Activated T-helper 1 cell treated with anti-CD3 and anti-CD28 coated beads, Interleukin-2, amount 50 U/mL, for 16 hours (primary cell): ENCODE measurements at places on chromosomes 11 and 22.

DNA sequence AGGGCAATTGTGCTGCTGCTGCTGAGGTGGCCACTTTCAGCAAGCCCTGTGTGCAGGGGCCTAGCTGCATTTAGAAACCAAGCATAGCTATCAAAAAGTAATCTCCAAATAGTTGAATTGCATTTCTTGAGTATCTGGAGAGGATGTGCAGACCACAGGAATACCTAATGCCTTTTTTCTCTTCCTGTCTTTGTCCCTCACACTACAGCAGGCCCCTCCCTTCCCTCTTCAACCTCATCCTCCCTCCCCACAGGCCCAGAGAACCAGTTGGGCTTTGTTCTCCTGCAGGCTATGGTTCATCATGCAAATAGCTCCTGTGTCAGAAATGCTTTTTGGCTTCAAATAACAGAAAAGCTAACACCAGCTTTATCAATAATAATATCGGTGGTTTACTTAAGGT, 47.7 kb downstream of the DKK3 start:
- no peak for DNase-seq

DNA sequence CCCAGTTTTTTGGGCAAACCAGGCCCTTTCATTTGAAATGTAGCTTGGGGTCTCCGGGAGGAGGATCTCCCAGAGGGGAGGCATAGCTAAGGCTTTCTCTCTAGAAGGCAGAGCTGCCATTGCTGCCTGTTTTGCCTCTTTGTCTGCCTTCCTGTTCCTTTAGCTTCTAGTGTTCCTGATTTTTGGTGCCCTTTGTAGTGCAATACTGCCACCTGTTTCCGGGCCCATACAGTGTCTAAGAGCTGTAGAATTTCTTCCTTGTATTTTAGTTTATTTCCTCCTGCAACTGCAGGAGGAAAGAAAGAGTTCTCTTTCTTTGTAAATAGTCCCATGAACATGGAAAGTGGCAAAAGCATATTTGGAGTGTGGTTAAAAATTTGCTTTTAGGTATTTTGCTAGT, 19.3 kb upstream of the GLYATL1 start:
- no peak for DNase-seq

GRCh38 chr11:121212536-121213361, 79.8 kb upstream of the SC5D start:
- DNase-seq = no peak

DNA sequence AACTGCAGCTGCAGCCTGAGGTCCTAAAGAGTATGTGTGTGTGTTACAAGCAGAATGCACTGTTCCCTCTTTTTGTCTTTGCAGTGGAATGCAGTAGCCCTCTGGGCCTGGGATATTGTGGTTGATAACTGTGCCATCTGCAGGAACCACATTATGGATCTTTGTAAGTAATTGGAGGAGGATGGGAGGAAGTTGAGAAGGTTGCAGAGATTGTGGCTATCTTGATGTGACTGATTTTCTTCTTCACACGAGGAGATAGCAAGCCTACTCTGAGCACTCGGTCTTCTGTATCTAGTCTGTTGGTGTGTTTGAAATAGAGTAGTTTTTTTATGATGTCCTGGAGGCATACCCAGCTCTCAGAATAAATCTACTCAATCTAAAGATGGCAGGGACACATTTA, 2.3 kb downstream of the RBX1 start:
- no peak for DNase-seq

GRCh38 chr11:23961503-23962338, 535.1 kb upstream of the LUZP2 start:
- DNase-seq = no peak

- DNase-seq = no peak
These were observed 1432.6 kb upstream of the TENM4 start for GRCh38 chr11:80873310-80873999.

- DNase-seq = no peak
These were observed 331.8 kb upstream of the MPPED2 start for GRCh38 chr11:30917859-30918478.

- no peak for DNase-seq
These were observed 2.5 kb upstream of the POLD4 start for GRCh38 chr11:67355794-67356386.

DNA sequence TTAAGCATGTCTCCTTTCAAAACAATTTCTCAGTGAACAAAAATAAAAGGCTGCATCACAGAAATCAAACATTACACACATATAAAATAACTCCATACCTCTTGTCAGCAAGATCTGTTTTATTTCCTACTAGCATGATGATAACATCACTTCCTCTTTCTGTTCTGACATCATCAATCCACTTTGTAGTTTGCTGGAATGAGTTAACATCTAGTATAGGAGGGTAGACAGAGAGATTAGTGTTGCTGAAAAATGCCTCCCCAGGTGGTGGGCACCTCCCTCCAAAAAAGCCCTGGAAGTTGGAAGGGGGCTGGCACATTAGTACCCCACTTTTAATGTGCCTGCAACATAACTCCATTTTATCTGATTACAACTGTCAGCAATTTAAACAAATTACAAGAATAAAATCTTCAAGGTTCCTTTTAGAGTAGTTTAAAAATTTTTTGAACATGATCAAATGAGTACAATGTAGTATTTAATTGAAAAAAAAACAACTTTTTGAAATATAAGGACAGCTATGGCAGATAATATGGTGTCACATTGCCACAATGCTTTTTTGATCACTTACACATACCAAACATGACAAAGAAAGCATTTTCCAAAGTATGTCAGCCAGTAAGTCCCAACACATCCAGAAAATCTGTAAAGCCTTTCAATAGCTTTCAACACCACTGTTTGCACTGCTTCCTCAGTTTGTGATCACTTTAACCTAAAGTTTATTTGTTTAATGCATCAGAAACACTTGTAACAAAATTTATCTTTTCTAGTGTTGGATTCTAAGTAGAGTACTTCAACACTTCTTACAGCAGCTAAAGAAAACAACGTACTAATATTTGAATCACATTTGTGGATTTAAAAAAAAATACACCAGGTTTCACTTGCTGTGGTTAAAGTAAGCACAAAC, 44.5 kb downstream of the RAB6A start:
- DNase-seq = no peak

GRCh38 chr22:28108851-28109250, 189.8 kb upstream of the PITPNB start:
- no peak for DNase-seq

DNA sequence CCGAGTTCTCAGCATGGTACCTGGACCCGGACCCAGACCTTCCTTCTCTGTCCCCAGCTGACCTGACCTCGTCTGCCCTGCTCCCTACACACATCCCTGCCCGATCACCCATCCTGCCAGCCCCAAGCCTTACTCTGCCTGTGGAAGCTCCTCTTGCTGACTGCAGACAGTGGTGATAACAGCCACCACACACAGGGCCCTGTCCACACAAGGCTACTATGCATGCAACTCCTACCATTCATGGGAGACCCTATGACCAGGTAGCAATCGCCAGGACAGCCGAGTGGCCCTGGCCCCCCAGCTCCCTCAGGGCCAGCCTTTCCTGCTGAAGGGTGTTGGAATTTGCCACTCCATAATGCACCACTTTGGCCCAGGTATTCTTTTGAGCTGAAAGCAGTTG, 233.6 kb downstream of the BRD1 start:
- no peak for DNase-seq

GRCh38 chr11:21622995-21623394, 569.9 kb upstream of the ANO5 start:
- DNase-seq = no peak

GRCh38 chr11:125165111-125165842, 726 bp downstream of the PKNOX2 start:
- DNase-seq = no peak

- no peak for DNase-seq
These were observed 23.8 kb downstream of the SHISAL1 start for GRCh38 chr22:44288913-44289312.

GRCh38 chr11:35277827-35278226, 138.9 kb downstream of the CD44 start:
- no peak for DNase-seq

- DNase-seq = no peak
These were observed 147.1 kb upstream of the SESN3 start for GRCh38 chr11:95378111-95378510.

DNA sequence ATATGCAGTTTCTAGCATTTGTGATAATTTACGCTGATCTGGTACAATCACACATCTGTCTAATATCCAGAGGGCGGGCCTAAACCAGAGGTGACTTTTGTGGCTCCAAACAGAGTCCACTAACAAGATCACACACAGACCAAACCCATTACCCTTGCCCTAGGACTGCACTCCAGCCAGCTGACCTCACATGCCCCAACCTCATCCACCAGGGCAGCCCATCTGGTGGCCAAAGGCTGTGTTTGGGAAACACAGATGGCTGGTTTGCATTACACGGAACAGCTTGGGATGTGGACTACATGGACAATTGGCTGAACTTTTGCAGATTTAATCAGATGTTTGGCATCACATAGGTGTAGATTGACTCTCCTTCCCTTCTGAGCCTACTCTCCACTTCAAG, 228.2 kb downstream of the GRIK4 start:
- no peak for DNase-seq

- no peak for DNase-seq
These were observed 5.1 kb upstream of the CLPB start for GRCh38 chr11:72439455-72439854.

DNA sequence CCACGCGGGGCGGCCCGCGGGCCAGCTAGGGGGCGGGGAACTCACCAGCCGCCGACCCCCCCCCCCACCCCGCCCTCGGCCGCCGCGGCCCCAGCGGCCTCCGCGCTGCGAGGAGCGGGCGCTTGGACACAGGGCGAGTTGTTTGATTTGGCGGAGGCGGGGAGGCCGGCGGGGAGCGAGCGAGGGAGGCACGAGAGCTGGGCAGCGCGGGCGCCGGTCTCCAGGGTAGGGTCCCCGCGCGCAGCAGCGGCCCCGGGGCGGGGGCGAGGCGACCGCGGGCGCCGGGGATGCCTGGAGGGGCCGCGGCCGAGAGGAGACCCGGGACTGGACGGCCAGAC, 64.4 kb downstream of the NAV2 start:
- DNase-seq = no peak

GRCh38 chr11:134231958-134232659, 7.6 kb downstream of the VPS26B start:
- no peak for DNase-seq

DNA sequence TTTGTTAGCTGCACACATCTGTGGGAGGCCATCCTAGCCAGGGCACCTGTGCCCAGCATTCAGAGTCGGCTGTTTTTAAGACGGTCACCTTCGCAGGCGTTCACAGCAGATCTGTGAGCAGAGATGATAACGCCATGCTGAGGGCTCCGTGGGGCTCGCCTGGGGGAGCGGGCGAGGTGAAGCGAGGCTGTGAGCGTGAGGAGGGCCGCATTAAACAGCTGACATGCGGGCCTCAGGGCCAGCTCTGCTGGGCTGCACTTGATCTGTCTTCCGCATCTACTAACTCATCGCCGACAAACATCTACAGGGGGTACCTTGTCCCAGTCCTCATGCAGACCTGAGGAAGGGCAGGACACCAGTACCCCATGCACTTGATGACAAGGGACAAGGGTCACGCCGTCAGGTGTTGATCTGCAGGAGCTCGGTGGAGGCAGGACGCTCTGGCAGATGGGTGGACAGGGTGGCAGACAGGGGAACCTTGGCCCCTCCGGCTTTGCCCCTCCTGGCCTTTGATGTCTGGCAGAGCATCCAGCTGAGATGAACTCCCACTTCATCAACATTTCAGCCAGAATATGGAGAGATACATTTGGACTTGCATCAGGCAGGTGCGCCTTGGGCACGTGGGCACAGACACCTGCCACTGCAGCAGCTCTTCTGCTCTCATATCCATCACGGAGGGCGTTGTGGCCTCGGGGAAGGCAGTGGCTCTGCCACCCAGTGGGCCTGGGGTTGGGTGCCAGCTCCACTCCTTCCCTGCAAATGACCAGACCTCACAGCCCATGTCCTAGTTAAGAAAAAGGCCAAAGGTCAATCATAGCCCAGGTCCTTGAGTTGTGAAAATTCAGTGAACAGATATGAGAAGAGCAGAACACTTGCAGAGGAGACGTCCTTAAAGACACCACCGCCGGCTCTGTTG, 822.9 kb downstream of the BRD1 start:
- no peak for DNase-seq

- no peak for DNase-seq
These were observed 20.0 kb downstream of the DAGLA start for GRCh38 chr11:61700212-61700611.

DNA sequence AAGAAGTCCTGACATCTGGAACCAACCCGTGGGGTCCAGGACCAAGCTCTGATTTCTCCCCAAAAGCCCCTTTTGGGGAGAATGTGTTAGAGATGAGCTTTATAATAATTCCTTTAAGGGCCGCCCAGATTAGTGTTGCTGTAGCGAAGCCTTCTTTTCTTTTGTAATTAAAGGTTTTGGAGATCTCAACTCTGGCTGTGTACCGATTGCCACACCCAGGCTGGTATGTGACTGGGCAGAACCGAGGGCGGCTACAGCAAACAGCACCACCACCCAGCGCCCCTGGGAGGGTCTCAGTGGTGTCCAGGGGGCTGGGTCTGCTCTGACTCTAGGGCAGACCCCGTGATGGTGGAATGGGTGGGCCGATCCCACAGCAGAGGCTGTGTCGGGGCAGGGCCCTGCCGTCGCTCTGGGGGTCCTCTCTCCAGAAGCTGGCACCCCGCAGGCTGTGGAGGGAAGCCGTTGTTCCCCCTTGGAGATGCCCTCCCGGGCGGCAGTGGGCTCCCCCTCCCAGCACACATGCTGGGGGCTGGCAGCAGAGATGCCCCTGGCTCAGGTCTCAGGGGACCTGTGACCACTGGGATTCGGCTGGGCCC, 31.0 kb downstream of the TPCN2 start:
- DNase-seq = no peak

DNA sequence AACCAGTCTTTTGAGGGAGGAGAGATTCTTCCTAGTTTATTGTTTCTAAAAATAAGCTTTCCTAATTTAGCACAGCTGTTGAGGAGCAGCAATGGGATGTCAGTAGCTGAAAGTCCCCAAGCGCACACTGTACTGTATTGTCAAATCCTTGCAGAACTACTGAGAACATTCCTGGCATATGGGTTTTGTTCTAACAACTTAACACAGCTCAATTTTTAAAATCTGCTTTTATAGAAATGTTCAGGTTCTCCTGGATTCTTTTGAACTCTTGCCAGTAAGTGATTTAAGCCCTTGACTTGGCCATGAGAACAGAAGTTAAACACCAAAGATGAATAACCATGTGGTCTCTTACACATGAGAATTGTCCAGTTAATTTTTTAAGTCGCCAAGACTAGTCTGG, 218.6 kb downstream of the FAT3 start:
- DNase-seq = no peak

DNA sequence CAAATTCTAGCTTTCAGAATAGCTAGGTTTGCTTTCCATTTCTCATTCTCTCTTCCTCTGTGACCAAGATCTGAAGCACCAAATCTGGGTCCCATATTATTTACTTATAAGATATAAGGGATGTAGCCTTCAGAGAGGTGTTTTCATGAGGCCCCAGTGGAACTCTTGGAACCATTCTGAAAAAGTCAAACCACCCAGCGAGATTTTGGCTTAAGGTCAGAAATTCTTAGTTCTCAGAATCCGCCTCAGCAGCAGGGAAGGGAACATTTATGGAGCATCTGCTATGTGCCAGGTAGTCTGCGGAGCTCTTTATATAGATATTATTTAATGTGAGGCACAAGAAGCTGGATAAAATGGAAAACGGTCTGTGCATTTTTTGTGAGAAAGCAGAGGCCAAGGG, 6.3 kb downstream of the NAV2 start:
- DNase-seq = no peak

- no peak for DNase-seq
These were observed 1.2 kb downstream of the FIBP start for GRCh38 chr11:65886826-65887722.
